Activated effector memory CD4-positive, alpha-beta T cell treated with Interleukin-2 at 50 U/mL for 16 hours (primary cell): ENCODE measurements at places on chromosomes 6 and 20.

GRCh38 chr6:41767112-41767833, 12.4 kb downstream of the FRS3 start:
- no peak for DNase-seq

- DNase-seq = no peak
Measured at GRCh38 chr6:27541212-27541932, 68.5 kb upstream of the ZNF184 start.

DNA sequence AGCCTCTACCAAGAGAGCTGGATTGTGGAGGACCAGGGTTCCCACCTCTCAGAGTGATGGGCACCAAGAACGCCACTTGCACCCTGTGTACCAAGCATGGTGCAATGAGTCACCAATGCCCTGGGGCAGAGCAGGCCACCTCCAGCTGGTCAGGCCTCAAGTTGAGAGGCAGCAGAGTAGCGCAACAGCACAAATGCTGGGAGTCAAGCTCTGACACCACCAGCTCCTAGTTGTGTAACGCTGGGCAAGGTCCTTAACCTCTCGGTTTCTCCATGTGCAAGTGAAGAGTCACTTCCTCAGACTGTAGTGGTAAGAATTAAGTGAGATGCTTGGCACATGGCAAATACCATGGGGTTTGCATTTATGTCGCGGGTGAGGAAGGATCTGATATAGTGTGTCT, 25.6 kb downstream of the GFOD1 start:
- no peak for DNase-seq

- DNase-seq = no peak
Measured at GRCh38 chr6:71766796-71767195, 119.6 kb upstream of the RIMS1 start.

GRCh38 chr20:33145521-33145920, 22.4 kb upstream of the BPIFA2 start:
- DNase-seq = no peak
